ENCODE measurements at places on chromosomes 12 and 14. TPM values are rescaled to one million over a fixed set of nuclear protein-coding genes. Genes with fewer than 3 reads are reported as not detected.
A peak's percentile ranks its signal among the peaks of the same experiment; 100 is the strongest.

Gene WDR20
- 36.7 TPM for total RNA-seq

Gene AMN
- 809 TPM for total RNA-seq

Gene FLRT2
- 2.5 TPM for total RNA-seq

Gene ZFHX2
- total RNA-seq: 0.76 TPM

Gene KLRC3
- 1.6 TPM for total RNA-seq

Gene SAMD15
- total RNA-seq: 1.7 TPM

Gene ACVRL1
- total RNA-seq: 62.2 TPM

DNA sequence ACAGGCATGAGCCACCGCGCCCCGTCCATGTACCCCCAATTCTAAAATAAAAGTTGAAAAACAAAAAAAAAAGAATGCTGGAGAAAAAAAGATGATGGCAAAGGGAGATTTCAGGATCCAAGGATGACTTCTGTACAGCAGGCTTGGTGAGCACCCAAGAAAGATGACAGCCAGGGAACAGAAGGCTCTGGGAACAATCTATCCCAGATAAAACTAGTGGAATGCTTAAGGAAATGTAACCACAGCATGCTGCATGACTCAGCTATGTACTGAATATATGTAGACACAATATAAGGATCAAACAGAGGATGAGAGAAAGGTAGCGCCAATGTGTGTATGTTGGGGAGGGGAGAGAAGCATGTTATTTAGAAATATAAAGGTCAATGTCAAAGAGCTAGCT, 123.7 kb upstream of the TMTC1 start:
- no peaks in the 10 kb centered on the region for H3K27me3 ChIP-seq
- H3K36me3 ChIP-seq: no peaks in the 10 kb centered on the region
- DNase-seq: no peak
- H3K27ac ChIP-seq: no peak overlapping the region
- no peak overlapping the region for H3K4me3 ChIP-seq

GRCh38 chr12:82942521-82942920, 255.8 kb downstream of the TMTC2 start:
- H3K36me3 ChIP-seq: no peaks in the 10 kb centered on the region
- H3K27ac ChIP-seq: no peak overlapping the region
- H3K27me3 ChIP-seq: no peaks in the 10 kb centered on the region

DNA sequence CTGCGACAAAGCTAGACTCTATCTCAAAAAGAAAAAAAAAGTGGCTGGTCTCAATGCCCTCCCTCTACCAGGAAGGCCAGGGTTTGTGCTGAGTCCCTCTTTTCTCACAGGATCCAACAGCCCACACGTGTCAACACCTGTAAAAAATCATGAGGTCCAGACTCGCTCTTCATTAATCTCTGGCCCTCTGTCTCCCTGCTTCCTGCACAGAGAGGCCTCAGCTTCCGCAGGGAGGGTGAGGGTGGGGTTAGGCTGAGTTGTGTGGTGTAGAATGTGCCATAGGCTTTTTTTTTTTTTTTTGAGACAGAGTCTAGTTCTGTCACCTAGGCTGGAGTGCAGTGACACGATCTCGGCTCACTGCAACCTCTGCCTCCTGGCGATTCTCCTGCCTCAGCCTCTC, 6.1 kb downstream of the CFAP73 start:
- H3K36me3 ChIP-seq: peaks cover 31% of the 10 kb centered on the region
- H3K4me1 ChIP-seq: peaks cover 21% of the 10 kb centered on the region
- no peak overlapping the region for H3K4me3 ChIP-seq
- H3K27ac ChIP-seq: no peak overlapping the region
- H3K27me3 ChIP-seq: peaks cover 10% of the 10 kb centered on the region

GRCh38 chr14:62030387-62030786, 268.2 kb downstream of the SNAPC1 start:
- H3K4me1 ChIP-seq: no peaks in the 10 kb centered on the region
- no peaks in the 10 kb centered on the region for H3K36me3 ChIP-seq
- no peaks in the 10 kb centered on the region for H3K27me3 ChIP-seq
- H3K4me3 ChIP-seq: no peak overlapping the region

DNA sequence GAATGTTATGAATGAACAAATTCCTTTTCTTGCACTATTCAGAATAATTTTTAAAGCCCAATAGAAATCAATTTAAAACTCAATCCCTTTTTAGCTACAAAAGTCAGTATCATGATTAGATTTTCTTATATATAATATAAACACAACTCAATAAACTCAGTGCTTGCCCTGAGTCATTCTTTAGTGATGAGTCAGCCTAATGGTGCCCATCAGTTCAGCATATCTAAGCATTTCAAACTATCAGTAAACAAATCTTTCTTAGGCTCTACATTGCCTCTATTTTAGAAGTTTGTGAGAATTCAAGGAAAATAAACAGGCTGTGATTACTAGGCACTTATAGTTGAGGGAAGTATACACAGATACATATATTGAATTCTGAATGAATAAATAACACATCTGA, 179.6 kb downstream of the NELL2 start:
- no peaks in the 10 kb centered on the region for H3K27me3 ChIP-seq
- DNase-seq: no peak
- no peaks in the 10 kb centered on the region for H3K4me1 ChIP-seq
- H3K36me3 ChIP-seq: no peaks in the 10 kb centered on the region

- no peaks in the 10 kb centered on the region for H3K27me3 ChIP-seq
- no peaks in the 10 kb centered on the region for H3K4me1 ChIP-seq
- H3K4me3 ChIP-seq: no peak overlapping the region
- DNase-seq: no peak
- H3K27ac ChIP-seq: no peak overlapping the region
Measured at GRCh38 chr12:42091769-42092168, 52.9 kb downstream of the GXYLT1 start.

DNA sequence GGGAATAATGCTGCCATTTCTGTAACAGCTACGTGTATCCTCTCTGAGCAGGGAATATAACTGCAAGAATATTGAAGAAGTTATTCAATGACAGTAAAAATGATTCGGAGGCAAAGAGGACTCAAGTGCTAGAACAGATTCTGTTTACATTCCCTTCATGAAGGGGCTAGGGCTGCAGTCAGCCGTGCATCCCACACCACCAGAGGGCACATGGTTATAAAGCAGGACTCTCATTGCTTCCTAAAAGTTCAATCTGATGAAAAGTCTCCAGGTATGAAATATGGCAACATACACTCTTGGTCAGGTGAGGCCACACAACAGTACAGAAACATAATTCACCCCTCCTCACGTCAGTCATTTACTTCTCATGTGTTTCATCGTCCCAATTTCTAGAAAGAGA, 34.0 kb downstream of the TCHP start:
- H3K36me3 ChIP-seq: peaks cover 89% of the 10 kb centered on the region
- no peaks in the 10 kb centered on the region for H3K27me3 ChIP-seq
- no peak overlapping the region for H3K27ac ChIP-seq
- no peaks in the 10 kb centered on the region for H3K4me1 ChIP-seq
- DNase-seq: no peak

- no peak overlapping the region for H3K27ac ChIP-seq
- H3K4me3 ChIP-seq: no peak overlapping the region
- no peak for DNase-seq
Measured at GRCh38 chr12:121300083-121300819, 3.7 kb upstream of the CAMKK2 start.

DNA sequence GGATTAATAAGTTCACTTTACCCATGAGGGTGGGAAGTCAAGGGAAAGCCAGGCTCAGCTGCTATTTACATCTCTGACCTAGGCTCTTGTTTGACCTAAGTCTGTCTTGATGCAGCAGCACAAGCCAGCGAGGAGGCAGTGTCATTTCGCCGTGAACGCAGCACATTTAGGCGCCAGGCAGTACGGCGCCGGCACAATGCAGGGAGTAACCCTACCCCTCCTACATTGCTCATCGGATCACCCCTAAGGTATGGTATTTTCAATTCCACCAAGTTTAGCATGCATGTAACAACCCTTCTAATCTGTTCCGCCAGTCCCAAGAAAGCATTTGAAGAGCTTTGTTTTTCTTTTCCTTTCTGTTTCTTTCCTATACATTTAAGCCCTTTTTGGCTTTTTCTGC, 81.2 kb downstream of the PCNX1 start:
- no peaks in the 10 kb centered on the region for H3K36me3 ChIP-seq
- H3K4me1 ChIP-seq: no peaks in the 10 kb centered on the region
- no peak for DNase-seq
- H3K4me3 ChIP-seq: no peak overlapping the region
- no peak overlapping the region for H3K27ac ChIP-seq

GRCh38 chr12:43692064-43692463, 66.5 kb downstream of the PUS7L start:
- no peaks in the 10 kb centered on the region for H3K27me3 ChIP-seq
- no peaks in the 10 kb centered on the region for H3K4me1 ChIP-seq
- H3K27ac ChIP-seq: no peak overlapping the region

GRCh38 chr14:34257505-34257904, 204.5 kb downstream of the SPTSSA start:
- no peaks in the 10 kb centered on the region for H3K4me1 ChIP-seq
- H3K4me3 ChIP-seq: no peak overlapping the region
- H3K27ac ChIP-seq: no peak overlapping the region

- peak; percentile 32 for DNase-seq
- H3K27ac ChIP-seq: no peak overlapping the region
- no peaks in the 10 kb centered on the region for H3K27me3 ChIP-seq
- no peak overlapping the region for H3K4me3 ChIP-seq
Measured at GRCh38 chr12:128644664-128645296, 179.0 kb downstream of the SLC15A4 start.
